ENCODE measurements at places on chromosomes 7 and 10.

- no peak for DNase-seq
Observed at GRCh38 chr10:78505657-78506056, 472.0 kb downstream of the RPS24 start.

DNA sequence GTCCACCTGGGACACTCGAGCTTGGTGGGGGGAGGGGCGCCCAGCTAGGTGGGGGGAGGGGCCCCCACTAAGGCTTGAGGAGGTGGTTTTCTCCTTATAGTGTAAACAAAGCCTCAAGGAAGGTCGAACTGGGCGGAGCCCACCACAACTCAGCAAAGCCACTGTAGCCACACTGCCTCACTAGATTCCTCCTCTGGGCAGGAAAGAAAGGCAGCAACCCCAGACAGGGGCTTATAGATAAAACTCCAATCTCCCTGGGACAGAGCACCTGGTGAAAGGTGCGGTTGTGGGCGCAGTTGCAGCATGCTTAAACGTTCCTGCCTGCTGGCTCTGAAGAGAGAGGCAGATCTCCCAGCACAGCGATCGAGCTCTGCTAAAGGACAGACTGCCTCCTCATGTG lies 133.1 kb downstream of the SNX13 start:
- DNase-seq, result no peak

DNA sequence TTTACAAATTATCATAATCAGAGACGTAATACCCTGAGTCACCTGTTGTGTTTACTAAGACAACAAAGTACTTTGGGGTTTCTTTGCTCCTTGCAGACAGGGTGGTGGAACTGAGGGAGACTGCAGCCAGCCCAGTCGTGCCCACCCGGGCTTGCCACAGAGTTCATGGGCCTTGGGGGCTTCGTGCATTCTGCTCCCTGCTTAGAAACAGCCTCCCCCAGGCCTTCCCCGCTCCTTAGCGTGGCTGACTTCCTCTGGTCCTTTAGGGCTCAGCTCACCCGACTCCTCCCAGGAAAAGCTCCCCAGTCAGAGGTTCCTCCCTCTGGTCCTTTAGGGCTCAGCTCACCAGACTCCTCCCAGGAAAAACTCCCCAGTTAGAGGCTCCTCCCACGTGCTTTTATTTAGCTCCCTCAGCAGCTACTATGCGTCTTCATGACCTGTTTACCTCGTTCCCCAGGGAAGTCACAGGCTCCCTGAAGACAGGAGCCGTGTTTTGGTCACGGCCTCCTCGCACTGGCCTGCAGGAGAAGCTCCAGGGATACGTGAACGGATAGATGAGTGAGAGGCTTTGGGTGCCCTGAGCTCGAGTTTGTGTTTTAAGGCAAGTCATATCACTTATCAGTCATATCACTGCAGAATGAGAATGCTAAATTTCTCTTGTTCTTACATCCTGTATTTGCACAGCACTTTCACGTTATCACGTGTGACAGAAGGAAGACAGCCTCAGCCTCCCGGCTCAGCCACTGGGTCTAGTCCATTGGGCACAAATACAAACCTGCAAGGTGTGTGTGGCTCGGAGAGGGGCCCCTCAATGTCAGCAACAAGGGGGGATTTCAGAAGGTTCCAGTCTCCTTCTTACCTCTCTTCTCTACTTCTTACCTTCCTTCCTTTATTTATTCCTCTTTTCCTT lies 52.7 kb upstream of the VIPR2 start:
- peak; percentile 47 for DNase-seq

GRCh38 chr7:114530057-114530611 lies 115.5 kb downstream of the FOXP2 start:
- no peak for DNase-seq

DNA sequence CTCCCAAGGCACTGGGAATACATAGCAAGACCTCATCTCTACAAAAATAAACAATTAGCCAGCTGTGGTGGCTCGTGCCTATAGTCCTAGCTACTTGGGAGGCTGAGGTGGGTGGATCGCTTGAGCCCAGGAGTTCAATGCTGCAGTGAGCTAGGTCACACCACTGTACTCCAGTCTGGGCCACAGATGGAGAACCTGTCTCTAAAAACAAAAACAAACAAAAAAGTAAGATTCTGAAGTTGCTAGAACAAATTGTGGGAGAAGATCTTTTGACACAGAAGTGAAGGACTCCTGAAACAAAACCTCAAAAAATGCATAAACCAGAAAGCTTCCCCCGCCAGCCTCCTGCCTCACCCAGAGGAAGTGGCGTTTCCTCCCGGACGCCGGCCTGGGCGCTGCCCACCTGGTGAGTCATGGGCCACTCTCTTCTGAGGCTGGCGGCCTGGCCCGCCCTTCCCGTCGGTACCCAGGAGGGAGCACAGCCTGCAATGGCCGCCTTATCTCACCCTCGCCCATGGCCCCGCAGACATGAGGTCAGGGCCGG lies 25.4 kb upstream of the ELN start:
- DNase-seq, result peak; percentile 20

- DNase-seq, result no peak
Observed at GRCh38 chr10:80642661-80643060, 105.0 kb downstream of the SH2D4B start.

DNA sequence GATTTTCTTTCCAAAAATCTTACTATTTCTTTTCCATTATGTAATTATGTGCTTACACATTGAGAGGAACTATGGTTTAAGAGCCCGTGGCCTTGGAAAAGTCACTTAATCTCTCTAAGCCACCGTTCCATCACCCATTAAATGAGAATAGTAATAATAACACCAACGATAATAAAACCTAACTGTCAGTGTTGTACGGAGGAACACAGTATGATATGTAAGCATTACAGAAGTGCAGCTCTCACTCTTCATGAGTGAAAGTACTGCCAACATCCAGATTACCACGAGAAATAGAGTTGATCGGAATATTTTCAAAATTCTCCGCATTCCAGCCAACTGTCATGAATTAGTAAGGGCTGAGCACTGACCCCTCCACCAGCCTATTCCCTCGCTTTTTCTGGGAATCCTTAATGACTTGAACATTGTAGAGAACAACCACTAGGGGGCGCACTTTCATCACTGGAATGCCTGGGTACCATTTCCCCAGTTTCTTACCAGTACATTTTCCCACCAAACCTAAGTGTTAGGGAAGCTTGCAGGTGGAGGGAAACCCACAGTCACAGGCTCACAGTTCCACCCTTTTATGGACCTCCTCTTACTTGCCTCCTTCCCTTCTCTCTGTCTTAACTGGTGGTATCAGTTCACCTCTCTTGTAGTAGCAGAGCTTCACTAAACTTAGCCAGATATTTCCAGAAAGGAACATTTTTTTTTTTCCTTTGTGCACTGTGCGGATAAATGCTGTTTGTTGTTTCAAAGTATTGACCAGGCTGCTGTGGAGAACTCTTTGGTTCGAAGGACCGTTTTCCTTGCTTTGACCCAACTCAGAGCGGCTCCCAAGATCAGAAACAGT lies 27.8 kb downstream of the NKX2-3 start:
- DNase-seq, result peak; percentile 19
